ENCODE measurements at places on chromosomes 2 and 18.

DNA sequence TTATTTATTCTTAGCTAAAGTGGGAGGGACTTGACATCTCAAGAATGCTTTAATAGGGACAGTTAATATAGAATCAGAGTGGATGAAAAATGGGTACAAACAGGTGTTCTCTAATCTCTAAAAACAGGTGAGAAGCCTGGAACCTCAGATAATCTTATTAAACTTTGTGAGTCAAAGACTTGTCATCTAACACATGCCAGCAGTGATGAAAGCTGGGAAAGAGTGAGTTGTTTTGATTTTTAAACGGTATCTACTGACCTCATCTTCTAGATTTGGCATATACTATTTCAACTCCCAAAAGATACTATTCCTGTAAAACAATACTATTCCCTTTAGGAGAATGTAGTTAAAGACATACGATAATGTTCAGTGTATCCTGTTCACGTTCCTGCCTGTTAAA is 103.4 kb downstream of the CCDC141 start:
- DNase-seq = no peak

DNA sequence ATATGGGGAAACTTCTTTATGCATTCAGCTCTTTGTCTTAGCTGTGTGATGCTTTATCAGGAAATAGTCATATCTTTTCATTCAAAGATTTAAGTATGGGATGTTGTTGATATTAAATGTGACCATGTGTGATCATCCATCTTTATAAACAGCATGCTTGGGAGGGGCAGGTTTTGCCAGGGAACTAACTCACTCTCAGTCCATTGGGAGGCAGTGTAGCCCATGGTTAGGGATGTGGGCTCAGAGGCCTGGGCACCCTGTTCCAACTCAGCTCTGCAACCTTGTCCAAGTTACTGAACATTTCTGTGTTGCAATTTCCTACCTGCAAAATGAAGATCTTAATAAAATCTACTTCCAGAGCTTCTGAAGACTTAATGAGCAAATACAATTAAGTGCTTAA is 92.0 kb upstream of the BCL2L11 start:
- DNase-seq = no peak

DNA sequence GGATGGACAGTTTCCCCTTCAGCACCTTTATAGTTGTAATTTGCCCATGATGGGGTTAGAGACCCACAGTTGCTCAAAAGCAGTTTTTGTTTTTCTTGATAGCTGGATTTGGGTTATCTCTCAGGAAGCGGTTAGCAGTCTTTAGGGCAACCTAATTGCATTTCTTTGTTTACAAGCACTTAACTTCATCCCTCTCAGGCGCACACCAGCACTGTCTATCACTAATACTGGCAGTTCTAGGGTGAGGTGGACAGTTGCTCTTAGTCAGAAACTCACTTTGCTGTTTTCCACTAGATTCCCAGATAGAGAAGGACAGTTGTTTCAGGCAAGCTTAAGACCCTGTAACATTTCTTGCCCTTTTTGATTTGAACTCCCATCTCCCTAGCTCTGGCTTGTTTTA is 146.0 kb downstream of the AGAP1 start:
- DNase-seq = no peak

GRCh38 chr2:38722271-38723061 is 28.7 kb downstream of the SRSF7 start:
- no peak for DNase-seq

GRCh38 chr2:66185497-66186054 is 249.3 kb upstream of the MEIS1 start:
- DNase-seq = no peak
